HFFc6 (cell line): ENCODE measurements at places on chromosomes 2 and 18.
A peak's percentile ranks its signal among the peaks of the same experiment; 100 is the strongest.

- no peak for DNase-seq
These were observed 13.3 kb downstream of the DAPL1 start for GRCh38 chr2:158808426-158808825.

DNA sequence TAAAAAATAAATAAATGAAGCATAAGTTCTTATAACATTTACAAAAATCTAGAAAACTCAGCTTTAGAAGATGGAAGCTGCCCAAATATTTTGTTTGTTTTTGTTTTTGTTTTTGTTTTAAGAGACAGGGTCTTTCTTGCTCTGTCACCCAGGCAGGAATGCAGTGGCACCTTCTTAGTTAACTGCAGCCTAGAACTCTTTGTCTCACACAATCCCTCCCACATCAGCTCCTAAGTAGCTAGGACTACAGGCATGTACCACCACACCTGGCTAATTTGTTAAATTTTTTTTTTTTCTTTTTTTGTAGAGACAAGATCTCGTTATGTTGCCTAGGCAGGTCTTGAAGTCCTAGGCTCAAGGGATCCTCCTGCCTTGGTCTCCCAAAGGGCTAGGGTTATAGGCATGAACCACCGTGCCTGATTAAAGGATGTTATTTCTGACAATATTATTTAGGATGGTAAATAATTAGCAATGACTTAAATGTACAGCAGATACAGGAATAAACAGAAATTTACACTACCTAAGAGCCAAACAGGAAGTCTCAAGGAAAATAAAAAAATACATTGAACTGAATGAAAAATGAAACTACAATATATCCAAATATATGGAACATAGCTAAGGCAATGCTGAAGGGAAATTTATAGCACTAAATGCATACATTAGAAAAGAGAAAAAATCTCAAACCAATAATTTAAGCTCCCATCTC is 17.2 kb downstream of the SESTD1 start:
- DNase-seq, result no peak

DNA sequence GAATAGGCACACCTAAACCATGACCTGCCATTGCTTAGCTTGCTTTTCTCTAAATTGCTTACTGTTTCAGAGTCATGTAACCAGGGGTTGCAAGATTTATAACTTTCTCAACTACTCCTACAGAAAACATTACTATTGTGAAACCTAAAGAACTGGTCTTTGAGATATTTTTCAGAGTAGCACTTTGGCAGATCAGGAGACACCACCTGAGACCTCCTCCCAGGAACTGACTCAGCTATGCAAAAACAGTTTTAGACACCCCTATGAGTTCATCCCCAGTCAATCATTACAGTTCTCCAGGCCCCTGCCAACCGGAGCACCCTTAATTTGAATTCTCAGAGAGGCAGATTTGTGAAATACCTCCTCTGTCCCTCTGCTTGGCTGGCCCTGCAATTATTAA is 80.3 kb downstream of the MBOAT2 start:
- no peak for DNase-seq

DNA sequence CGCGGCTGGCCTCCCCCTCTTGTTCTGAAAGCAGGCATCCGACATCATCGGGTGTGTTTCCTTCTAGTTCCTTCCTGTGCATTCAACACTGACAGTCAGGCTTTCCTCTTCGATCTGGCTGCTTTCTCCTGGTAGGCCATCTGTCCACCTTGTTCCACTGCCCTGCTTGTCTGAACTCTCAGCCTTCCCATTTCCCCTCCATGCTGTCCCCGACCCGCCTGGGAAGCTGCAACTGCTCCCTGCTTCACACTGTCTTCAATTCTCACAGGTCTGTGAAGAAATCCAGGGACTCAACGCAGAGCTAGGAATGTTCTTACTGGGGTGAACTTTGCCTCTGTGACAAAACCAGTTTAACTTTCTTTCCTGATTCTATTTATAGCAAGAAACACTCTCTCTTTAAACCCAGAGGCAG is 43.0 kb downstream of the KIF3C start:
- DNase-seq, result no peak

DNA sequence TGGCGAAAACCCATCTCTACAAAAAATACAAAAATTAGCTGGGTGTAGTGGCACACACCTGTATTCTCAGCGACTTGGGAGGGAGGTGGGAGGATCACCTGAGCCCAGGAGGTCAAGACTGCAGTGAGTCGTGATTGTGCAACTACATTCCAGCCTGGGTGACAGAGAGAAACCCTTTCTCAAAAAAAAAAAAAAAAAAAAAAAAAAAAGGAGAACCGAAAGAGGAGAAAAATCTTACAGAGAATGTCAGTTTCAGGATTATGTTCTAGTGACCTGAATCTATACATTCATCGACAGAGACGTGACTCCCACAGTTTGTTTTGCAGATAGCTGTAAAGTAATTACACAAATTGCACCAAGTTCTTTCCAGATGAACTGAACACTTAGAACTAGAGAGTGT is 187.8 kb downstream of the FTCDNL1 start:
- no peak for DNase-seq

GRCh38 chr2:238060096-238060541 is 682 bp upstream of the SCLY start:
- DNase-seq, result no peak

GRCh38 chr2:7191932-7192331 is 274.7 kb downstream of the RNF144A start:
- peak; percentile 1 for DNase-seq

DNA sequence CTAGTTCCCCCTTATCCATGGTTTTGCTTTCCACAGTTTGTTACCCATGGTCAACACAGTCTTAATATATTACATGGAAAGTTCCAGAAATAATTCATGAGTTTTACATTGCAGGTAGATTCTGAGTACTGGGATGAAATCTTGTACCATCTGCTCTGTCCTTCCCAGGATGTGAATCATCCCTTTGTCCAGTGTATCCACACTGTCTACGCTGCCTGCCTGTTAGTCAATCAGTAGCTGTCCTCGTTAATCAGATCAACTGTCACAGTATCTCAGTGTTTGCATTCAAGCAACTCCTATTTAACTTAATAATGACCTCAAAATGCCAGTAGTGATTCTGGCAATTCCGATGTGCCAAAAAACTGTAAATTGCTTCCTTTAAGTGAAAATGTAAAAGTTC is 76.3 kb downstream of the DYNC1I2 start:
- DNase-seq, result no peak

GRCh38 chr2:232458051-232458660 is 2.2 kb downstream of the ALPI start:
- DNase-seq, result no peak

- no peak for DNase-seq
These were observed 340.1 kb upstream of the GYPC start for GRCh38 chr2:126315828-126316227.

DNA sequence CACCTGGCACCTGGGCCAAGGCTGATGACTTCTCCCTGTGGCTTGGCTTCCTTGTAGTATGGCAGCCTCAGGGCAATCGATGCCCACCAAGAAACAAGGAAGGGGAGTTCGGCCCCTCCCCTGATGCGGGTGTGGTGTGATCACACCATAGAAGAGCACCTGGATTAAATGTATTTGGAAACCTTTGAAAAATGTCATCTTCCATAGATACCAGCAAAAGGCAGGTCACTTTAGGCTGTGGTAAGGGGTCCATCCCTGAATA is 198.2 kb downstream of the CYP26B1 start:
- no peak for DNase-seq

GRCh38 chr2:71990122-71990521 is 157.5 kb downstream of the CYP26B1 start:
- no peak for DNase-seq

DNA sequence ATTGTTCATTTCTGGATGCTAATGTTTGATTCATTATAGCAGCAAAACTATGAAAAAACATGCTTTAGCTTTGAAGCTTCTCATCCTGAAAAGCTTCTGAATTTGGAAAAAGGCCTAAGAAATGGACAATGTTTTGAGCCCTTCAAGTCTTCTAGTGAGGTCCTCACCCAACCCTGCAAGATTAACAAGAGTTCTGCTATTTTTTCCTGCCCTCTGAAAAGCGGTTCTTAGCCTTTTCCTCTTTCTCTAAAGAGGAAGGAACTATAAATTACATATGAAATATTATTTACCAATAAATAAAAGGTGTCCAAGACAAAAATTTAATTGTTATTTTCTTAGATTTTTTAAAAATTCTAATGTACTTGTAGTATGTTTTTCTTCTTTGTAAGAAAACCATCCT is 19.9 kb upstream of the CDH19 start:
- DNase-seq, result no peak
